ENCODE measurements at places on chromosomes 13 and 19.

DNA sequence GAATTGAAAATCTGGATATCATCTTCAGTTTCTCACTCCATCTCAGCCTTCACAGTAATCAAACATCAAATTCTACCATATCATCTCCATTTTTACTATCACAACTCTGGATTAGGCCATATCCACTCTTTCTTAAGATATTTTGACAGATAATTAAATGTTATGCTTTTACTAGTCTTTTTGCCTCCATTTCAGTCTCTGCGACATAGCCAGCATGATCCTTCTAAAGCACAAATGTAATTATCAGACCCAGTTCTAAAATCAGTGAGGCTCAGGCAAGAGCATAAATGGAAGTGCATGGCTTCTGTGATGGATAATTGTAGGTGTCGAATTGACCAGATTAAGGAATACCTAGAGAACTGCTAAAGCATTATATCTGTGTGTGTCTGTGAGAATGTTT is 307.7 kb downstream of the PCDH20 start:
- no peak for DNase-seq

- no peak for DNase-seq
Observed at GRCh38 chr19:47096721-47097120, 16.9 kb downstream of the ZC3H4 start.

DNA sequence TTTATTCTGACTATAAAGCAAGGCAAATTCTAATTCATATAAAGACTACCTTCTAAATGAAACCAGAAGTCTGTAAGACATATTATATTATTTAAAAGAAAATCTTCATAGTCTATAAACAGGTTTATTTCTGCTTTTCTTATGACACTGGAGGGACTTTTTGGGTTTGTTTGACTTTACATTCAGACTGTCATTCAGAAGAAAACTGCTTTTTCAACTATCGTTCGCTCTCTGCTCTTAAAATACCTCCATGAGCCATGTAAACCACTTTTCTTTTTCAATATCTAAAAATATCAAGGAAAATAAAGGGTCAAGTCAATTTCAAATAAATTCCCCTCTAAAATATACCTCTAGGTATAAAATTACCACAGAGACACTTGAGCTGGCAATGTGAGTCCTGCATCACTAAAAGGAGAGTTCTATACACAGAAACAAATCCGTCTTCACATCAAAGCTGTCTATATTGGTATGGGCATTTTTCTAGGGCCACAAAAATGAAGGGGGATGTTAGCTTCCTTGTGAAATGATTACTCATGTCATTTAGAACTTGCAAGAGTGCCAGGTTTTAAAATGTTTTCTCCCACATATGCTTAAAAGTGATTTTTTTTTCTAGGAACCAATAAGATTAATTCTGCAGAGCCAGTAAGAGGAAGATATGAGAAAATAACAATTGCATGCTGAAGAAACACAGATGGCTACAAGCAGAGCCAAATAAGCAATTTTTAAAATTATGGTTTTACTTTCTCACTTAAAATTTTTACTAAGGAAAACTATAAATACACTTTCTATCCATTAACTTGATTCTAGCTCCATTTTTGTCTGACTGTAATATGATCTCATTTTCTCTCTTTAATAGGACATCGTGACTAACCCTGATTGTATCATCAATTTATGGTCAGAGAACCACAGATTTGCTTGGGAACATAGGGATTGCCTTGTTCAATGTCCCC is 181.8 kb downstream of the TBC1D4 start:
- DNase-seq = peak; percentile 49

DNA sequence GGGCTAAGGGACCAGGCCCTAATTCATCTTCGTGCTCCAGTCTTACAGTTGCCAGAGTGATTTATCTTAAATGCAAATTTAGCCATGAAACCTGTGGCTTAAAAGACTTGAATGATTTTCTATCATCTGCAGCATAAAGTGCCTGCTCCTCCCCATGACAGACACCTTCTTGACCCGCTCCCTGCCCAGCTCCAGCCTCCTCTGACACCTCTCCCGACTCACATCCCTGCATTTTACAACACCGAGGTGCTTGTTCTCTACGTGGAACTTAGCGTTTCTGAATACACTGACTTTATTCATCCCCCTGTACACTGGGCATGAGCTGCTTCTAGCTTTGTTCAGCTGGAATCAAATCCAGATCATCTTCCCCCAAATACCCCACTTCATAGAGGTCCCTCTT is 128.7 kb upstream of the MYO16 start:
- DNase-seq = no peak

- no peak for DNase-seq
Observed at GRCh38 chr13:21973437-21974125, 302.7 kb downstream of the FGF9 start.

DNA sequence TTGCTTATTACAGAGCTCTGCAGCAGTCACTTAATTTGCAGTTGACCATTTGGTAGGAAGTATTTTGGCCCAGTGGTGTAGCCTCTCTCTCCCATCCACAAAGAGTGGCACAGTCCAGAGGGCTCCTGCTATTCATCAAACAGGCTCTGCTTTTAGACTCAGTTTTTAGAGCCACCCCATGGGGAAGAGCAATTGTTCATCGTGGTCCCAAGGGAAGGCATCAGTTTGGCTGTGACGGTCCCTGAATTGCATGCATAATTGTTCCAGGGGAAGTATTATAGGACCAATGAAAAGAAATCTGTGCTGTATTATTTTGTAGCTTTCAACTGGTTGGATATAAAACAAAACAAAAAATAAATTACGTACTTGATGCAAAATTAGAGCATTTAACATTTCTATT is 799.0 kb downstream of the DACH1 start:
- DNase-seq = no peak

- peak; percentile 30 for DNase-seq
Observed at GRCh38 chr13:27644302-27644701, 22.6 kb downstream of the POLR1D start.
